ENCODE measurements at places on chromosomes 1 and 21.

GRCh38 chr1:21820597-21821232, 8.7 kb downstream of the LDLRAD2 start:
- DNase-seq, result no peak

DNA sequence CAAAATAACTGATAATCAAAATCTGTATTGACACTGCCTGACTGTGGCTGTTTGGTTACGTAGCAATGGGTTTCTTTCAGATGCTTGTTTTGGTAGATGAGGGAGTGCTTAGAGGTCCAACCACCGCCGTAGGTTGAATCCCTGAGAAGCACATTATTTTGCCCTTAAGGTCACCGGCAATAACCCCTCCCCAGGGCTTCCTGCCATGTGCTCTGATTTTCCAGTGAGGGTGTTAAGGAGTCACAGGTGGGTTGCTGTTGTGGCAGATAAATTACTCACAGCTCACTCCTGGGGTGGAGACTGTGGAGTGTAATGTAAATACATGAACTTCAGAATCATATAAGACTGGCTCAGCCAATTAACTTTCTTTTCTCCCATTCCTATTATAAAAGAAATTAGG, 81.5 kb upstream of the ZP4 start:
- no peak for DNase-seq

DNA sequence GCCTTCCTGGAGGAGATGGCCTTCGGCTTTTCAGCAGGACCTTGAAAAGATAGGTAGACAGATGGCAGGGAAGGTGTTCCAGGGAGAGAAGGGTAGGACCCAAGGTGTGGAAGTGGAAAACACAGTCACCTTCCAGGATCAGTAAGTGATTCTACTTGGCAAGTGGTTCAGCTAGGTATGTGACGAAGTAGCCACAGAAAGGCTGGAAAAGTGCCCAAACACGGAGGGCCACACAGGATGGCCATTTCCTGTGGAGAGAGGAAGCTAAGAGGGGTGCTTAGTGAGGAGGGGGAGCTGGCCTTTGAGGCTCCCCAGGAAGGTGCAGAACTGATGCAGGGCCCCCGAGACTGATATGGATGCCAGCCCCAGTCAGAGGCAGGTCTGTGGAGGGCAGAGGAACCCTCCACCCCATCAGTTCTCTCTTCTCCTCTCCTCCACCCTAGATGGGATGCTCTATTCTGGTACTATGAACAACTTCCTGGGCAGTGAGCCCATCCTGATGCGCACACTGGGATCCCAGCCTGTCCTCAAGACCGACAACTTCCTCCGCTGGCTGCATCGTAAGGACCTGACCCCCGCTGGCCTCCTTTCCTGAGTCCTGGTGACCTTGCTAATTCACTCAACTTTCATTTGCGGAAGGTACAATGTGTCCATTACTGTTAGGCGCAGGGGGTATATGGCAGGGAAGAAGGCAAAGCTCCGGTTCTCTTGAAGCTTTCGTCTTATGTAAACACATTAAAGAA, 6.8 kb downstream of the SEMA4A start:
- no peak for DNase-seq

DNA sequence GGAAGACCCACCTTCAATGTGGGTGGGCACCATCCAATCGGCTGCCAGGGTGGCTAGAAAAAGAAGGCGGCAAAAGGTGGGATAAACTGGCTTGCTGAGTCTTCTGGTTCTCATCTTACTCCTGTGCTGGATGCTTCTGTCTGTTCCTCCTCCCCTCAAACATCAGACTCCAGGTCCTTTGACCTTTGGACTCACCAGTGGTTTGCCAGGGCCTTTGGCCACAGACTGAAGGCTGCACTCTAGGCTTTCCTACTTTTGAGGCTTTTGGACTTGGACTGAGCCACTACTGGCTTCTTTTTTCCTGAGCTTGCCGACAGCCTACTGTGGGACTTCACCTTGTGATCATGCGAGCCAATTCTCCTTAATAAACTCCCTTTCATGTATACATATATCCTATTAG, 55.9 kb downstream of the VCAM1 start:
- DNase-seq, result no peak

- no peak for DNase-seq
Observed at GRCh38 chr1:155093911-155094621, 15.4 kb downstream of the EFNA3 start.

GRCh38 chr1:4408380-4408779, 246.0 kb upstream of the AJAP1 start:
- no peak for DNase-seq

DNA sequence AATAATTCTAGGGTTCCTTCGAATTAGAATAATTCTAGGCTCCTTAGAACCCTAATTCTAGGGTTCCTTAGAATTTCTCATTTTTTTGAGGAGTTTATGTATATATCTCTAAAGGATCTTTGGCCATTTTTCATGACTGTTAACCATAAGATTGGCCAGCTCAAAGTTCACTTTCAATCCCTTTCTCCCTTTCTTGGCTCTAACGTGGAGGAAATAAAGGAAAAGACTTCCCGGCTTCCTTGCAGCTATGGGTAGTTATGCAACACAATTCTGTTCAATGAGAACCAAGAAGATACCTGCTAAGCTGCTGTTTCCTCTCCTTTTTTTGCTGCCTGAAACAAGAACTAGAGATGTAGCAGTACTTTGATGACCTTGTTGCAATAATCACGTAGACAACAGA, 27.2 kb downstream of the SLC35A3 start:
- no peak for DNase-seq

DNA sequence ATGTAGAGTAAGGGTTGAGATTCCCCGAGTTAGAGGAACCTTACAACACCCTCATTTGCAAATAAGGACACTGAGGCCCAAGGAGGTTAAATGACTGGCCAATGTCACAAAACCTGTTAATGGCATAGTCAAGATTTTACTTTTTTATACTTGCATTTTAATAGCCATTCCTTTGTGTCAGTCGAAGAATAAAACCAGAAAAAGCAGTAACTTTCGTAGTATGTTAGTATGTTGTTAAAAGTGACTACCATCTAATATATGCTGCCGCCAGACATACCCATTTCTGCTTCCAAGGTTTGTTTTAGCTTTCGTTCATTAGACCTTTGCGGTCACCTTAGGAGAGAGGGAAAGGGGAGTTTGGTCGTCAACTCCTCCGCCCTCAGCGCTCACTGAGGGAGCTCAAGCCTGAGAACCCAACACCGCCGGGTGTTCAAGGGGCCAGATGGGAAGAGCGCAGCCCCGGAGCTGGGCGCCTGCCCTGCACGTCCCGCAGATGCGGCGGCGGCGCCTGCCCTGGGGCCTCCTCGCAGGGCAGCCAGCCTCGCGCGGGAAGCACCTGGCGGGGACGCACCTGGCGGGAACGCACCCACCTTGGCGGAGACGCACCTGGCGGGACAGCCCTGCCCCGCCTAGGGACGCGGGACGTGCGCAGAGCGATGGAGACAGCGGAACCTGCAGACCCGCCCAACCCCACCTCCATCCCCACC, 466 bp downstream of the VPS26C start:
- no peak for DNase-seq

- no peak for DNase-seq
Observed at GRCh38 chr1:245651093-245651492, 496.3 kb downstream of the KIF26B start.

DNA sequence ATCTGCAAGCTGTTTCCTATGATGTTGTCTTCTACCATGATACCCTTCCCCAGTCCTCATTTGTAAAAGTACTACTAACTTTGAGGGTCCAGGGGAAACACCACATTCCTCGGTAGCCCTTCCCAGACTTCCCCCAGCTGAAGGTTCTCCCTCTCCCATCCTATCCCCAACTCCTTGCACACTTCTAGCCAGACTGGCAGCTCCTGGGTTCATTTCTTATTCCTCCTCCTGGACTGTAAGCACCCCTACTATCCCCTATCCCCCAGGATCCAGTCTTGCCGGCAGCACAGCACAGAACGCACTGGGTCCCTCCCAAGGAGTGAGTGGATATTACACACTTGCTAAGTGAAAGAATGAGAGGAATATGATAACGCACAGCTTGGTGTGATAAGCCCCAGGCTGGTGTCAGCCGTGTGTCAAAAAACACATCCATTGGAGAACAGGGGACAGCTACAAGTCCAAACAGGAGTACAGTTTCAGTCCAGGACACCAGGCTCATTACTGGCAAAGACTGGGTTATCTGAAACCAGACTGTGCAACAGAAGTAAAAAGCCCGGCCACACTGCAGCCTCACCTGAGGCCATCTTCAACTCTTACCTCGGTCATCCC, 100.2 kb downstream of the SSBP3 start:
- no peak for DNase-seq

- no peak for DNase-seq
Observed at GRCh38 chr1:245288796-245289195, 134.0 kb downstream of the KIF26B start.

- DNase-seq, result no peak
Observed at GRCh38 chr1:94602802-94603625, 61.5 kb upstream of the F3 start.

DNA sequence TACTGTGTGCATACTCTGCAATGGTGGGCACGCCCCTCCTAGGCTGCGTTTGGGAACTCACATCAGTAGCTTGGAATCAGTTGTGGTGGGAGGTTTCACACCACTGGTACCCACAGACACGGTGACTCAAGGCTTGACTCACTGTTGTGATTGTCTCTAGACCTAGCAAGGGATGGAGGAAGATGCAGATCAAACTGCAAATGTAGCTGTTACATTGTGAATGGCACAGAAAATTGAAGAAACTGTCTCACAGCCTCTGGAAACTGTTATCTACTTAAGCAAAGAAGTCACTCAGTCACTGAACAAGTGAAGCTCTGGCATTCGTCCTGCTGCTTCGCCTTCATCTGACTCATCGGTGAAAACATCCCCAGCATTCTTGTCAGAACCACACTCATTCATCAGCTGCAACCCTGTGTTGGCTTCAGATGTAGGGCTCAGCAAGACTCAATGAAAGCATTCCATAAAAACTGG, 59.5 kb downstream of the POFUT2 start:
- DNase-seq, result no peak

GRCh38 chr1:89254658-89255287, 17.9 kb downstream of the GBP5 start:
- no peak for DNase-seq
